ENCODE measurements at places on chromosomes 6 and 20.

DNA sequence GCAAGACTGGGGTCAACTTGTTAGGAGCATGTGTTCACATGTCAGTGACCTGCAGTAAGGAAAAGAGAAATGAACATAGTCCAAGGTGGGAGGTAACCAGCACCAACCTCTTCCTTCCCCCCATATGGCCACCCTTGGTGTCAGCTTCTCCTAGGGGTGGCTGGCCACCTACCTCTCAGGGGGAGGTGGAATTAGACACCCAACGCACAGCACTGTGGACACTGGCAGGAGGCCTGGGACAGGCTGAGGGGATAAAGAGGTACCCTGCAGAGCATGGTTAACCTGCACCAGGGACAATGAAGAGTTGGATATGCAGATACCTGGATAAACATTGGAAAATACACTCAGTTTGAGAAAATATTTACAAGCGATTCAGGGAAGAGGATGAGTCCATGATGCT lies 84.5 kb downstream of the IYD start:
- no peak for DNase-seq

GRCh38 chr20:2691663-2692035 lies 931 bp upstream of the EBF4 start:
- DNase-seq = no peak

GRCh38 chr6:53410508-53411258 lies 61.9 kb upstream of the ELOVL5 start:
- no peak for DNase-seq

DNA sequence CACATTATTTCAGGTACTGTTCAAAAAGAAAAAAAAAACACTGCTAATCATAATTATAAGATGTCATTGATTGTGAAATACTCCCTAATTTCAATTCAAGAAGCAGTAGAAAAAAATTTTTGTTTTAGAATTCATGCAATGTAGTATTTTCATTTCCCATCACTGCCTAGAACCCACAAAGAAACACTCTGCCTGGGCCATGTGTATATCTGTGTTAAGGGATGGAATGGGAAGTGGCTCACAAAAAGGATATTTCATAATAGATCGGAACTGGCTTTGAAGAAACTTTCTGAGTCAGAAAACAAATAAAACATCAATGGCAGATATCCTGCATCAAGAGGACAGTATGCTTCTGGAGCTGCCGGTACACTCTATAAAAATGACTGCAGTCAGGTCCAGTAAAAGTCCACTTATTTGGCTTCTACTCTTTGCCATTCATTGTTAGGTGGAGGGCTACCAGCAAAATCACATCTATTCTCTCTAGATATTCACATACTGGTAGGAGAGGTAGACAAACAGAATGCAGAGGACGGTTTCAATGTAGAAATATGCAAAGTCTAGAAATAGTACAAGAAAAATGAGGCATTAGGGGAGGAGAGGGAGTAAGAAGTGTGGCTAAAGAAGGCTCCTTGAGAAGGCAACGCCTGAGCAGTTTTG lies 135.0 kb upstream of the TNFAIP3 start:
- no peak for DNase-seq

GRCh38 chr20:49945701-49946477 lies 9.7 kb downstream of the RNF114 start:
- no peak for DNase-seq

DNA sequence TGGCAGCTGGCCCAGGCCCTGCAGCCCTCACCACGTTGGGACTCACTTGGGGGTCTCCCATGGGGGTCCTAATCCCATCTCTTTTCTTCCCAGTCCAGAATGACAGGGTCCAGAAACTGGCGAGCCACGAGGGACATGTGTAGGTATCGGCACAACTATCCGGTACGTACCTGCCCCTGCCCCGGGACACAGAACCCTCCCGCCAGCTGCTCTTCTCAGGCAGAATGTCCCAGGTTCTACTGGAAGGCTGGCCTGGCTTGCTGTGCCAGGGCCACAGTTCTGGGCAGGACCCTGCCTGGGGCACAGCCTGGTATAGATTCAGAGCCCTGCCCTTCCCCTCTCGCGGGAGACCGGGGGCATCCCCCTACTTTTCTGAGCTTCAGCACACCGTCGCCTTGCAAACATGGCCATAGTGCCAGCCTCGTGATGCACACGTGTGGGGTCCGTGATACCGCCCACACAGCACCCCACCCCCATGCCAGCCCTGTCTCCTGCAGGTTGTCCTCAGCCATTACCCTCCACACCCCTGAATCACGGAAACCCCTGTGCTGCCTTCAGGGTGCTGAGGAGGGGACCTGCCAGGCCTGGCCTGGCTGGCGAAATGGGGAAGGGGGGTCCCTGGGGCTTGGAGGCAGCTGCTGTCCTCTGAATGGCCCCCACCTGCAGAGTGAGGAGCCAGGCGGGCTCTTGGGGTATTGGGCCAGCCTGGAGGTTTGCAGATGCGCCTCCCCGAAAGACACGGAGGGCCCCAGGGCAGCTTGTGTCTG lies 3.0 kb downstream of the OGFR start:
- no peak for DNase-seq

GRCh38 chr6:85422996-85423395 lies 26.9 kb upstream of the NT5E start:
- DNase-seq = no peak

GRCh38 chr20:40687384-40688128 lies 1.5 kb downstream of the MAFB start:
- no peak for DNase-seq

DNA sequence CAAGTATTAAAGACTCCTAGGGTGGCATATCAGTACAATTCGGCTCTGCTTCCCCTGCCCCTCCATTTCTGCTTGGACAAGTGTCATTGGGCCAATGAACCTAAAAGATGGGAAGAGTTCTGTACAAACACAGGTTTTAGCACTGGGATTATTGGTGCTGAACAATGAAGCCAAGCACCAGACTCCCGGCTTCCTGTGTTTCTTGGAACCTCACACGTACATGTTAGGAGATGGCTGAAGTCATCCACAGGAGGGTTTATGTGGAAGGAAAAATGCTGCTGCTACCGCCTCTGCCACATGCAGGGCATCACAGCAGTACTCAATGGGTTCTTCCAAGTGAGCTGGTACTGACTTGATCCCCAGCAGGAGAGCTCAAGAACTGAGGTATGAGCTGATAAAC lies 49.7 kb downstream of the TNFRSF21 start:
- DNase-seq = no peak

DNA sequence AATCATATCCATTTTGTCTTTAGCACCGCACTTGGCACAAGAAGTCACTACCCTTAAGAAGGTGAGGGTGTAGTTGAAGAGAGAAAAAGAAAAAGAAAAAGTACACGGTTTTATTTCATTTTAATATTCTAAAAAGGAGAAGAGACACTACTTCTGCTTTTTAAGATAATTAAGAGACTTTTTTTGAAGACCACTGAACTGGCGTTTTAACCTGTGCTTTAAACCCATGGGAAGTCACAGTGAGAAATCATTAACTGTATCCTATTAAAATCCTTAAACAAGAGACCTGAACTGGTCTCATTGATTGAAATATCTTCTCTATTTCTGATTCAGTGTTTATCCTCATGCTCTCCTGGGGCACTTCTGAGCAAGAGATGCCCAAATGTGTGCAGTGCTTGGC lies 243.5 kb downstream of the TMEM242 start:
- DNase-seq = no peak

GRCh38 chr6:108247965-108248536 lies 12.8 kb downstream of the SNX3 start:
- no peak for DNase-seq

DNA sequence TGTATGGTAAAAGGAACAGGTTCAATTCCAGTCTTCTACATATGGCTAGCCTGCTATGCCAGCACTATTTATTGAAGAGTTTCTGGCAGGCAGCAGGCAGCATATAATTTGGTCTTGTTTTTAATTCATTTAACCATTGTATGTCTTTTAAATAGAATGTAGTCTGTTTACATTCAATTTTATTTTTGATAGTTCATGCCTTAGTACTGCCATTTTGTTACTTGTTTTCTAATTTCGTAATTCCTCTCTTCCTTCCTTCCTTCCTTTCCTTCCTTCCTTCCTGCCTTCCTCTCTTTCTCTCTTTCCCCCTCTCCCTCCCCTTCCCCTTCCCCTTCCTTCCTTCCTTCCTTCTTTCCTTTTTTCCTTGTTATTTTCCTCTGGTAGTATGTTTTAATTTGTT lies 17.6 kb upstream of the OR2J2 start:
- no peak for DNase-seq

DNA sequence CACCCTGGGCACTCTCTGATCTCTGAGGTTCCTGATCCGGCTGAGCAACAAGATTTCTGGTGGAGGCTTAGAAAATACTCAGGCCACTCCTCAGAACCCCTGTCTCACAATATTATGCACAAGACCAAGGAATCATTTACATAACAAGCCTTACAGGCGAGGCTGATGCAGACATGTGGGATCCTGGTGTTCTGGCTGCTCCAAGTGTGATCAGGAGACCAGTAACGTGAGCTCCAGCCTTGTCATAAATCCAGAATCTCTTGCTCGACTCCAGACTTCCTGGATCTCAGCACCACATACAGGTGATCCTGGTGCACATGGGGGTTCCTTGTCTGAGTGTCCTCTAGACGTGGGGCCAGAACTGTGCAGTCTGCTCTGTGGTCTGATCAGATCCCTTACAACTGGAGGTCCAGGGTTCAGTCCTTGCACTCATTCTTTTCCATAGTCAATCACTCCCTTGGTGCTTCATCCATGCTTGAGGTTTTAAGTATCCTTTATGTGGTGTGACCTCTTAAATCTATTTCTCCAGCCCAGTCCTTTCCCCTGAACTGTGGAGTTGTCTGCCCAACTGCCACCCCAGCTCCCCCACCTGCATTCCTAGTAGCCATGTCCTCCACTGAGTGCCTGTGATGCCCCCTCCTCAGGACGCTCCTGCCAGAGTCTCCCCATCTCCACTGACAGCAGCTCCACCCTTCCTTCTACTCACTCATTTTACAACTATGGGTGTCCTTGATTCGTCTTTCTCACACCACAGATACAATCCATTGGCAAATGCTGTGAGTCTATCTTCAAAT lies 5.1 kb downstream of the HLA-C start:
- DNase-seq = no peak

DNA sequence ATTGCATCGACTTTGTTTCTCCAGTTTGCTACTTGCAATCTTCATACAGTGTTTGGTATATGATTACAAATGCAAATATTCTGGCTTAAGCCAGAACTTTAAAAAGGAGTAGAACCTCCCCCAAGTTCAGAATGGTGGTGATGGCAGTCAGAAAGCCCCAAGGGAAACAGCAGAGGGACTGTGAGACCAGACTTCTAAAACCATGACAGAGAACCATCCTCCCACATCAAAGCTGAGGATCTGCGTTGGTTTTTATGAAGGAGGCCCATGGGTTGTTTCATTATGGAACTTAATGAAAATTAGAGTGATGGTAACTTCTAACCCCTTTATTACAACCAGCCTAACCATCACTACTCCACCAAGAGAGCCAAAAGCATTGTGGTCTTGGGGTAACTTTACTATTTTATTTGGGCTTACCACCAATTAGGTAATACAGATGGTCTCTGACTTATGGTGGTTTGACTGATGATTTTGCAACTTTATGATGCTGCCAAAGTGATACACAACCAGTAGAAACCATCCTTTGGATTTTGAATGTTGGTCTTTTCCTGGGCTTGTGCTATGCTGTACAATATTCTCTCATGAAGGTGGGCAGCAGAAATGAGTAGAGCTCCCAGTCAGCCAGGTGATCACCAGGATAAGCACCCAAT lies 10.9 kb upstream of the MRS2 start:
- no peak for DNase-seq

- DNase-seq = no peak
Measured at GRCh38 chr20:51811514-51812128, 9.3 kb upstream of the SALL4 start.

DNA sequence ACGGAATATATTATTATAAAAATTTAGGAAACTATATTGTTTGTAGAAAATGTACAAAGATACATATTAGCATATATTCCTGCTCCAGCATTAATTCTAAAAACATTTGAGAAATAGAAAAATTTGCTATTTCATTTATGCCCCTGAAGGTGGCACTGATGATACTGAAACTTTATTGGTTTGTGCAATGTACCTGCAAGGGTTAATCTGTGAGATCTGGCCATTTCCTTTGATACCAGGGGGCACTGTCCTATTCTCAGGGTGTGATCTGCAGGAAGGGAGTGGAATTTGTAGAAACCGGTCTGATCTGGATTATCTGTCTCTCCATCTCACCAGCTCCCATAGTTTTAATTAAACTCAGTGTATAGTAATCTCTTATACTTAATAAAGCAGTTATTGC lies 625.1 kb upstream of the IMPG1 start:
- DNase-seq = no peak

GRCh38 chr6:96620851-96621250 lies 57.9 kb downstream of the FHL5 start:
- DNase-seq = no peak

GRCh38 chr6:113735491-113735890 lies 121.7 kb upstream of the MARCKS start:
- DNase-seq = no peak

DNA sequence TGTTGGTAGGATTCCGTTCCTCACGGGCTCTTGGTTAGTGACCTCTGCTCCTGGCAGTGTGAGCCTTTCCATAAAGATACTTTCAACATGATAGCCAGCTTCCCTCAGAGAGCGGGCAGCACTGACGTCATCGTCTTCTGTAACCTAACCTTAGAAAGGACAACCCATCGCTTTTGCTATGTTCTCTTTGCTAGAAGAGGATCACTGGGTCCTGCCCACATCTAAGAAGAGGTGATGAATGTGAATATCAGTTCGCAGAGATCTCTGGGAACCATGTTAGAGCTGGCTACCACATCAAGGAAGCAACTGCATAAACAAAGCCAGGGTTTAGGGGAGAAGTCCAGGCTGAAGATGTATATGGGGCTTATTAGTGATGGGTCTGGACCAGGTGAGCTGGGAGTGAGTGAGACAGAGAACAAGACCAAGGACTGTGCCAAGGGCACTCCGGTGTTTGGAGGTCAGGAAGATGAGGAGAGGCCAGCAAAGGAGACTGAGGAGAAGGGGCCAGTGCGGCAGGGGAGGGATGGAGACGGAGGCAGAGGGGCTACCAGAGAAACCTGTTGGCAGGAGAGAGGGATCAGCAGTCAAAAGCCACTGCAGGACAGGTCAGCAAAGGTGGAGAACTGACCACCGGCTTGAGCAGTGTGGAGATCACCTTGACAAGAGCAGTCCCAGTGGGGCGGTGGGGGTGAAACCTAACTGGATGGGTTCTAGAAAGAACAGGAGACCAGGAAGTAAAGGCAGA lies 39.7 kb downstream of the PIM1 start:
- no peak for DNase-seq

DNA sequence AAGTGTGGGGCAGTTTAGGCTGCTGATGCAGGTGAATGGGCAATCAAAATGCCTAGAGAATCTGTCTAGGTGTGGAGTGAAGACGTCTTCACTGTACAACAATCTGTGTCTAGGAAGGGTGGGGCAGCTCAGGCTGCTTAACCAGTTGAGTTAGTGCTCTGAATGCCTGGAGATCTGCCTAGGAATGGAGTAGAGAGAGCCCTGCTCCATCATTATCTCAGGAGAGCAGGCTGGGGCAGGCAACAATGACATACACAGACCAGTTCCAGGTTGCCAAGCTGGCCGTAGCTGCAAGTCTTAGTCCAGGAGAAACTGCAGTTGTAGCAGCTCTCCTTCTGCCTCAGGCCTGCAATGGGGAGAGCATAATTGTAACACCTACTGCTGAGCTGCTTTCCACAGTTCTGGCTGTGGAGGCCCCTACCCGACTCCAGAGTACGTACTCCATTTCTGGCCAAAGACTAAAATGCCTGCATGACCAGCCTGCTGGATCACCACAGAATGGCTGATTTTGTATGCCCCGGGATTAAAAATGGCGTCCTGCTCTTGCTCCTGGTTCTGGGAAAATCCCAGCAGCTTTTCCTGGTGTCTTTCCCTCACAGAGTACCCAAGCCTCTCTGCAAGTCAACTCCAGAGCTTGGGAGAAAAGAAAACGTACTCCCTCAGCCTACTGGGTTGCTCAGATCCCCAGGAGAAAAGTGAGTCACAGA lies 545.4 kb downstream of the ADGRB3 start:
- no peak for DNase-seq

Measured in NCI-H526 treated with DMSO at 0.1 percent for 48 hours (cell line).